ENCODE measurements at places on chromosomes 4 and X.
A peak's percentile ranks its signal among the peaks of the same experiment; 100 is the strongest.

- peak; percentile 7 for DNase-seq
These were observed 213.4 kb downstream of the IL15 start for GRCh38 chr4:141849778-141850177.

GRCh38 chr4:81874661-81875515 is 403.2 kb upstream of the RASGEF1B start:
- no peak for DNase-seq

DNA sequence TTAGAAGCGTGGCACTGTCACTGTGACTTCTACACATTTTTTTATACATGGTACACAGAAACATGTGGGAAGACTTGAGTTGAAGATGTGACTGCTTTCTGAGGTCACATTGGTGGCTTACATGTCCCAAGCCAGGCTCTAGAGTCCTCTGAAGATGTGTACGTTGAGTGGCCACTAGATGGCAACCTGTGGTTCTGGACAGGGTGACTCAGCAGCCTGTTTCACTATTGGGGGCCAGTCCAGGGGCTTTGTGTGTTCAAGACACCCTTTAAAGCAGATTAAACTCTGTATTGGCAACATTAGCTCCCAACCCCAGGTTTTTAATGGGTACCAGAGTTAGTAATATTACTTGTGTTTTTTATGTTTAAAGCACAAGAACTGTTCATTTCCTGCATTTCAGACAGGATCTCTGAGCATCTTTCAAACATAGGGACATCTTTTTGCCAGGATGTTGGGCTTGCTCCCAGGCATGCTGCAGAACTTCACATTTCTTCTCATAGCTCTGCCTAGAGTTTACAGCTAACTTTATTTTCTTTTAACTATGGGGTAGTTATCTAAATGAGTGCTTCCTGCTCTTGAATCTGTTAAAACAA is 53.0 kb downstream of the DCUN1D4 start:
- peak; percentile 74 for DNase-seq

GRCh38 chrX:100294965-100295364 is 115.1 kb downstream of the PCDH19 start:
- no peak for DNase-seq

- no peak for DNase-seq
These were observed 45.4 kb downstream of the CXorf58 start for GRCh38 chrX:23952984-23953907.

DNA sequence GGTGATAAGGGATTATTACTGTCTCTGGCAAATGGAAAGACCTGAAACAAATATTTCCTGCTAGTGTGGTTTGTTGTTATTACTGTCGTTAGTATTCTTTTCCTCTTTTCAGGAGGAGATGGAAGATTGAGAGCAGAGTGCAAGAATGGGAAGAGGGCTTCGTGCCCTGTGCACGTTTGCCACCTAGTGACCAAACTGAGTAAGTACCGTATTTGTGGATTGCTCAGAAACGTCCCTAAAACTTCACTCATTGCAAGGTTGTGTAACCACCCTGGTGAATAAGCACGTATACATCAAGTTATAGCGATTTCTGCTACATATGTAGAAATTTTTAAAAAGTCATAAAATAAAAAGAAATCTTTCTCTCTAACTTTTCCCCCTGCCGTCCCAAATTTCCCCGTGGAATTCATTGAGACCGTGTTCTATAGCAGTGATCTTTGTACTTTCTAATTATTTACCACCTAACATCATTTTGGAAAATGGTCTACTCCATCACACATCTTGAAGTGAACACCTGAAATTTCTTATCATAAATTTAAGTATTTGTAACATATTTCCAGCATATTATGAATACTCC is 24.3 kb downstream of the LINC00632 start:
- peak; percentile 63 for DNase-seq

All from fibroblast of the aortic adventitia (primary cell).